ENCODE measurements at places on chromosomes 1 and 21.

DNA sequence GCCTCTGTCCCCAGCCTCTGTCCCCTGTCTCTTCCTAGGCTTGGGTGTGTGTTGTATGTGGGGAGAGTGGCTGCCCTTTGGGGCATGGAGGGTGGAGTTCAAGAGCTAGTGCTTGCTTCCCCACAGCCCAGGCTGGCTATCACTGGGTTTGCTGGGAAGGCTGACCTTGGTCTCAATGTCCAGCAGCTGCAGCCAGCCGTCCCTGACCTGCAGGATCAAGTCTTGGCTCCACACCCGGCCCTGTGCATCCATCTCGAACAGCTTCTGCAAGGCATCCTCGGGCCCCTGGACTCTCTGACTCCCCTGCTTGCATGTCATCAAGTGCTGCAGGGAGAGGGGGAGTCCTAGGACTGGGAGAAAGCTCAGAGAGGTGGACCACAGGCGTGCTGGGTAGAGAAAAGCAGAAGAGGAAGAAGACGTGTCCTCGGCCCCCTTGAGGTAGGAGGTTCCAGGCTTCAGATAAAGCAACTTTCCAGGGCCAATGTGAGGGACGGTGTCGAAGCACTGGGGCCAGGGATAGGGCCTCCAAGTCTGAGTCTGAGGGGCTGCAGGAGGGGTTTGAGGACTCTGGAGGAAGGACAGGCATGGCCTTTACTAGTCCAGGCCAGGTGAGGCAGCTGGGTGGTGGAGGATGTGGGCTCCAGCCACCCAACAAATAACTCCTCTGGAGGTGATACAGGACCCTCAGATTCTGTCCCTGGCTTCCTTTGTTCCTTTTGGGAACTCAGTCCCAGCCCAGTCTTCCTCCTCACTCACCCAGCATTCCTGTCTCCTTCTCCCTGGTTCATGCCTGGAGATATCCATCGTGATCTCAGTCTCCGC is 4.0 kb downstream of the EPS8L3 start:
- no peak for DNase-seq

DNA sequence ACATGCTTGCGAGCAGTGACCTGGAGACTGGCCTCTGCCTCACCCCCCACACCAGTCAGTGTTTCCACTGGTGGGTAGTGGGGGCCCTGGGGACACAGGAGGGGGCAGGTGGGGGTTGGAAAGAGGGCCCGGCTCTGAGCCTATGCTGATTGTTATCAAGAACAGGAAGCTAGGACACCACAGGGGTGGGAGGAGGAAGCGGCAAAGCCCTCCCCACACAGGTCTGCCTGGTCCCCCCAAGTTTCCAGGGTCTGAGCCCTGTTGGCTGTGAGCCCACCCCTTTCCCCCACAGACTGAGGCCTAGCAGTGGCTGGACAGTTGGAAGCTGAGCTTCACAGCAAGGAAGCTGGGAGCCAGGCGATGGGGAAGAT is 1.6 kb upstream of the PTPN7 start:
- DNase-seq = no peak

DNA sequence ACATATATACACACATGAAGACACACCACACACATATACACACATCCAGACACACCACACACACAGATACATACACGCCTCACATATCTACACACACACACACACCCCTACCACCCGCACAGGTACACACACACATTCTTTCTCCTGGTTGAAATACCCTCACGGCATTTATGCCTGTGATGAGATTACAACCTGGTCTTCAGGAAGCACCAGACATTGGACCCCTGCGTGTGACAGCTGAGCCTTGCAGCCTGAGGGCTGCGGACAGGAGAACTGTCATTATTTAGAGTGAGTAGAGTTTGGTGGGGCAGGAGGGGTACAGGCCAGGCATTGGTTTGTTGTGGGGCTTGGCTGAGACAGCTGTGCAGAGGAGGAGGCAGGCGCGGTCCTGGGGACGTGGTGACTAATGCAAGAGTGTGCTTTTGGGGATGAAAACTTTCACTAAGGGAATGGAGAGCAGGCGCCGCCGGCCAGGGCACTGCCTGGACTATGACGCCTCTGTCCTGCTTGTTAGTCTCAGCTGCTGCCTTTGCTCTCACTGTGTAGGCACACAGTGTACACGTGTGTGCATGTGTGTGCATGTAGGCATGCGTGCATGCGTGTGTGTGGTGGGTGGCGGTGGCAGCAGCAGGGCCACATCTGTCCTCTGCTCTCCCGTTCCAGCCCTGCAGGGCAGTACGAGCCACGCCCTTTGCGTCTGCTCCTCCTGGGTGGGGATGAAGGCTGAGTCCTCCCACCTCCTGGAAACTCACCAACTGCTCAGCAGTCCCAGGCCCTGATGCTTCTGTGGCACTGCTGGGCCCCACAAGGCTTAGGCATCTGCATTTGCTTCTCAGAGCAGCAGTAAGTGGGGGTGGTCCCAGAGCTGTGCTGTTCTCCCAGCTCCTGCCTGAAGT is 57.6 kb downstream of the SPSB1 start:
- no peak for DNase-seq

- DNase-seq = no peak
Observed at GRCh38 chr1:92844439-92844838, 12.6 kb downstream of the RPL5 start.

GRCh38 chr1:6831366-6831765 is 46.1 kb downstream of the CAMTA1 start:
- DNase-seq = no peak

DNA sequence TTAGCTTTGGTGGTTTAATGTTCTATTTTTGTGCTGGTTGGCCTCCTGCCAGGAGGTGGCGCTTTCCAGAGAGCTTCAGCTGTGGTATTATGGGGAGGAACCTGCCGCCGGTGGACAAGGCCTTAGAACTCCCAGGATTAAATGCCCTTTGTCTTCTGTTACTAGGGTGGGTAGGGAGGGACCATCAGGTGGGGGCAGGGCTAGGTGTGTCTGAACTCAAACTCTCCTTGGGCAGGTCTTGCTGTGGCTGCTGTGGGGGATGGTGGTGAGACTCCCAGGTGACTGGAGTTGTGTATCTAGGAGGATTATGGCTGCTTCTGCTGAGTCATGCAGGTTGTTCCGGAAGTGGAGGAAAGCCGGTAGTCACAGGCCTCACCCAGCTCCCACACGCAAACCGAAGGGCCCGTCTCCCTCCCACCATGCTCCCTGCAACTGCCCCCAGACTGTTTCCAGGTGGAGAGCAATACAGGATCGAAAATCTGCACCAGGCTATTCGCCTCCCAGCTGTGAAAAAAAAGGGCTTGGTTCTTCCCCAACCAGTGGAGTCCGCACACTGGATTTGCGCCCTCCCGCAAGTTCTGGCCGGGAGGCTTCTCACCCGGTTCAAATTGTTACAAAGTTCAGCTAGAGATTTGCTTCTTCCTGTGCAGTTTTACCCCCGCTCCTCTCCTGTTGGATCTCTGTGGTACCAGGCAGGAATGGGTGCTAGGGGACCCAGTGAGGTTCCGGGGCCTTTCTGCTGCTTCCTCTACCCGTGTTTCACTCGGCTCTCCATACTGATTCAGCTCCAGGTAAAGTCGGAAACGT is 220.5 kb downstream of the CENPF start:
- DNase-seq = no peak

Data from NCI-H1436 treated with DMSO at 0.1 percent for 48 hours (cell line).